ENCODE measurements at places on chromosomes 12 and 14.

GRCh38 chr12:52032446-52032803, 18.8 kb upstream of the NR4A1 start:
- DNase-seq = peak; percentile 79

DNA sequence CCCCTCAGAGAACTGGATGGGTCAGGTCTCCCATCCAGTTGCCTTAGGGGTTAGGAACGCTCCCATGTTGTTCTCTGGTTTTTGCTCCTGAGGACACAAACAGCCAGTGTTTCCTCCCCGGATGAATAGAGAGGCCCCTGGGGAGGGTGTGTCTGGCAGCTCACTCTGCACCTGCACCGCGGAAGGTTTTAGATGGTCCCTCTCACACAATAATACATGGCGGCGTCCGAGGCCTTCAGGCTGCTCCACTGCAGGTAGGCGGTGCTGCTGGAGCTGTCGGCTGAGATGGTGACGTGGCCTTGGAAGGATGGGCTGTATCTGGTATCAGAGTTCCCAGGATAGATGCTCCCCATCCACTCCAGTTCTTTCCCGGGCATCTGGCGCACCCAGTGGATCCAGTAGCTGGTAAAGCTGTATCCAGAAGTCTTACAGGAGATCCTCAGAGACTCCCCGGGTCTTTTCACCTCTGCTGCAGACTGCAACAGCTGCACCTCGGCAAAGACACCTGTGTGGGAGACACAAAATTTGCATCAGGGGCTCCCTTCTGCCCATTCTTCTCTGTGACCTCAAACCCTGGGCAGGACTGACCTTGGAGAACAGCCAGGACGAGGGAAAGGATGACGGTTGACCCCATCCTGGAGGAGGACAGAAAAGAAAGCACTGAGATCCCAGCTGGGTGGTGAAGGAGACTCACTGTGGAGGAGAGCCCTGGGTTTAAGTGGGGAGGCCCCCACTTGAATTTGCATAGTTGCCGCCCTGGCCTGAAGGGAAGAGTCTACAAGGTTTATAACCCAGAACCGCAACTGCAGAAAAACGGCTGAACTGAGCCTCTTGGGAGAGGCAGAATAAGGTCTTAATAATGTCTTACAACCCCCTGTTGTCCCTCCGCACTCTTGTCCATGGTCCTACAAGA, 1324.8 kb downstream of the TMEM121 start:
- no peak for DNase-seq

- DNase-seq = no peak
Observed at GRCh38 chr12:118611295-118611694, 234.9 kb downstream of the SUDS3 start.

DNA sequence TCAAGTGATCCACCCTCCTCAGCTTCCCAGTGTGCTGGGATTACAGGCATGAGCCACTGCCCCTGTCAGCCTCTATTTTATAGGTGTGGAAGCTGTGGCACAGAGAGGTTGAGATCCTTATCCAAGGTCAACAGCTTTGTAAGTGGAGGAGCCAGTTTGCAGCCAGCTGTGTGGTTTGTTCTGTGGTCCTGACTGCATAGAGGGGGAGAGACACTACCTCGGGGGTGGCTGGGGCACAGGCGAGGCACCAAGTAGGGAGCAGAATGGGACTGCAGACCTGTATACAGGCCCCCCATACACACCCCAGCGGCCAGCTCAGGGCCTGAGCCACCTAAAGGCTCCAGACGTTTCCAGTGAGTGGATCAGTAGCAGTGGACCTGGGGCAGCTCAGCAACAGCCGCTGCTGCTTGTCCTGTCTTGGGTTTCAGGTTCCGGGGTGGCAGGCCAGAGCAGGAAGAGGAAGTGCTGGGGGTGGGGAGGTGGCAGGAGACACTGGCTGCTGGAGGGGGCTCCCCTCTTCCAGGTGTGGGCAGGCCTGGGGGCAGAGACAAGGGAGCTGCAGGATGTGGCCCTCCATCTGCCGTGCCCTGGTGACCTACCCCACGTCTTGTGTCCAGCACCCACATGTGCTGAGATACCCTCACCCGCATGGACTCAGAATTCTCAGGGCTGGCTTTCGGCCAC, 11.0 kb downstream of the ORAI1 start:
- DNase-seq = no peak

DNA sequence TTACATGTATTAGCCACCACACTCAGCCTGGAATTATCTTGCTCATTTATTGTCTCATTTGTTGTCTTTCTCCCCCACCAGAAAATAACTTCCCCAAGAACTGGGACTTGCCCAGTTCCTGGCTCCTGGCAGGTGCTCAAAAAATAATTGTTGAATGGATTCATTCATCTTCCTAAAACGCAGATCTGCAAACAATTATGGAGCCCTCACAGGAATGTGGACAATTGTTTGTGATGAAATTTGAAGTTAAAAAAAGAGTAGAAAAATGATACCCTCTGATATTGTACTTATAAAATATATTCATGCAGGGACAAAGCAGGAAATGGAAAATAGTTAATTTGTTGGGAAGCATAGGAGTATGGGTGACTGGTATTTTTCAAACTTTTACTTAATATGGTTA, 60.7 kb upstream of the MAP1LC3B2 start:
- DNase-seq = no peak

DNA sequence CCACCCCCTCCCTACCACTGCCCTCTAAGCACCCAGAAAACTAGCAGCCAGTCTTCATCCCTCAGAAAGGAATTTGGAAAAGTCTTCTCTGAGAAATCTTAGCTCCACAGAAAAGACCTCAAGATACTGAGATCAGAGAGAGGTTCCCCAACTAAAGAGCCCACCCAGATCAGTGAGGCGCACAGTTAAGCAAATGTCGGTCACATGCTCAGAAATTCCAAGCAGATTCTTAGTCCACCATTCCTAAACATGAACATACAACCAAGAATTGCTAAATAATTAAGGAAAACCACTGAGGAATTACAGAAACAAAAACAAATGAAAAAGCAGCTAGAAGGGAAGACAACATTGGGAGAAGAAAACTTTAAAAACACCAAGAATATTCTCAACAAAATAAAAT, 32.3 kb downstream of the MED13L start:
- no peak for DNase-seq

DNA sequence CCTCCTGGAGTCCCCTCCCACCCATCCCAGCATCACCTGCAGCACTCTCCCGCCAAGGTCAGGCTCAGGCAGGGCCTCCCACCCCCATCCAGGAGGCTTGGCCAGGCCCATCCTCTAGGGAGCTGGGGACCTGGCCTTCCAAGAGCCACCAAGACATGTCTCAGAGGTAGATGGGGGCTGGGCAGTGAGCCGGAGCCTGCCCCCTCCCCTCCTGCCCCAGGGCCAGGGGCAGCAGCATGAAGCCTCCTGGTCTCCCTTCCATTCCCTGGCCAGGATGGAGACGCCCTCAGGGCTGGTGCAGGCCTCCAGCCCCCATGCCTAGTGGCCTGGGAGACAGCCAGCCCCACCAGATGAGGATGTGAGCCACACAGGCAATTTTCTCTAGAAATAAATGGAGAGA, 69.3 kb upstream of the C14orf180 start:
- no peak for DNase-seq

GRCh38 chr14:64725261-64725815, 21.1 kb downstream of the PLEKHG3 start:
- DNase-seq = no peak

DNA sequence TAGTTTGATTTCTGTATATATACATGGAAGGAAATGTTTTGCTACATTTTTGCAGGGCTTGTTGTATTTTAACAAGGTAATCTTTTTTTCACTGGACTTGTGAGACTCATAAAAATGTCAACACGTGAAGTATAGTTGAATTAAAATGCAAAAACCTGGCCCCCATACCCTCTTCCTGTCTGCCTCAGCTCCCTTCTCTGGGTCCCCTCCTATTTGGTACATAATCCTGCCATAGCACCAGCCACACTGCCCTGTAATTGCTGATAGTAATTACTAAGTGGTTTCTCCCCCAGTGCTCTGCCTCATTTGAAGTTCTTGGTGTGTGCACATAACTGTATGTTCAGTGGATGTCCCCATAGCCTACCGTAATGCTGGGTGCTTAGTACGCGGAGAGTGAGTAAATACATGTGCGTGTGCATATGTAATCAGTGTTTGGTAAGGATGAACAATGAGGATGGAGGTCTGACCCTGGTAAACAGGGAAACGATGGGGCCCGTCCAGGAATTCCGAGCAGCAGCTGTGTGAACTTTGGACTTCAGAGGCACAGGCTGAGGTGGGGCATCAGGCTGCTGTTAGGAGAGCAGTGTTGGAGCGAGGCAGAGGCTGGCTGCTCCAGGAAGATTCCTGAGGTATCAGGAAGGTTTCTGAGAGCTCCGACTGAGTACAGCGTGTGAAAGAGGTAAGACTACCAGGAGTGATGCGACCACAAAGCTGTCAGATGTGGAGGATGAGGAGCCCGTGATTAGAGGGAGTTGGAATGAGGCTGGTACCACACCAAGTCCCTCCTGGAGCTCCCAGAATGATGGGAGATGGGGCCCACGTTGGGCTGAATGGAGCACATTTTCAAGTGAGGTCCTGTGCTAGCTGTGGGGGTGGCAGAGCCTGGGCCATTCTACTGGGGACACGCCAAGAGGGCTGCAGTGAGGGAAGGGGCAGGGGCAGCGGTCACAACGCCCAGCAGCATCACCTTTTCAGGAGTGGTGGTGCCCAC, 106.8 kb downstream of the PELI2 start:
- DNase-seq = no peak

GRCh38 chr14:75094896-75095295, 25.5 kb downstream of the ZC2HC1C start:
- no peak for DNase-seq

GRCh38 chr12:12804011-12804410, 9.1 kb upstream of the DDX47 start:
- no peak for DNase-seq

DNA sequence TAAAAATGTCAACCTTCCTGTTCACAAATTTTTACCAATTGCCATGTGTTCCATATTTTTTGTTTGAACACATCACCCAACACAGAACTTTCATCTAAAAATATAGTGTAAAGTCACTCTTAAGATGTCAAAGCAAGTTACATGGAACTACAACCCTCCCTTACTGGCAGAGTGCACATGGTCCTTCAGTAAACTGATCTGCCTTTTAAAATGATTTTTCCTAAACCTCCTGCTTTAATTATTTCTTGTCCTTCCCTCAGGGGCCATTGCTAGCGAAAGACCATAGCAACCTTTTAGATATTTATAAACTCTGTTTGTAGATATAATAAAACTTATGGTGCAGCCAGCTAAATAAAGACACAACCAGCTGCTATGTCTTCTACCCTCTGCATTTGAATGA, 255.2 kb upstream of the FAR2 start:
- DNase-seq = no peak

DNA sequence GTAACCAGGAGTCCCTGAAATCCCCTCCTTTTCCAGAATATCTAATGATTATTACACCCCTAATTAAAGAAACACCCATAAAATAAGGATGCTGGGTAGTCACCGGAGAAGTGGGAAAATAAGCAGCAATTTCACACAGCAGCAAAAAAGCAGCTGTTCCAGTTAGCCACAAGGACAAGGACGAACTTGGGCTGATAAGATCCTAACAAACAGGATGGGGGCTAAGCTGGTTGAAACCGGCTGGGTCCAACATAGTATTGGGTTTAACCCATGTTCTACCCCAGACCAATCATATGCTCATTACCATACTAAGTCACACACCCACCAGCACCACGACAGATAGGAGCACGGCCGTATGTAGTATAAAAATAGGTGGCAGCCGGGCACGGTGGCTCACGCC, 100.7 kb downstream of the RPL10L start:
- DNase-seq = no peak

GRCh38 chr12:57219993-57220754, 3.6 kb downstream of the NXPH4 start:
- no peak for DNase-seq

DNA sequence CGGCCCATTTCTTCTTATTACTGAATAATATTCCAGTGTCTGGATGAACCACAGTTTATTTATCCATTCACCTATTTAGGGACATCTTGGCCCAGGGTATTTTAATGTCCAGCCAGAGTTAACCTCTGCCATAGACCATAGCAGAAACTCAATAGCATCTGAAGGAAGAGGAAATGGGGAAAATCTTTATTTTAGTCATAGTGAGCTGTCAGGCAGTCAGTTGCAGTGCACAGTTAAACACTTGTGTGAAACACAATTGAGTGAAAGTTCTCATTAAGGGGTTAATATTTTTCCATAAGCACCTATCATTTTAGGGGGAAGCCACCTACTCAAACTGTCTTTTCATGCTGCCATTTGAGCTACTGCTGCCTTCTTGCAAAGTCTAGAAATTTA, 197.3 kb upstream of the PPFIA2 start:
- no peak for DNase-seq

GRCh38 chr12:44833561-44833960, 42.6 kb downstream of the NELL2 start:
- DNase-seq = no peak

DNA sequence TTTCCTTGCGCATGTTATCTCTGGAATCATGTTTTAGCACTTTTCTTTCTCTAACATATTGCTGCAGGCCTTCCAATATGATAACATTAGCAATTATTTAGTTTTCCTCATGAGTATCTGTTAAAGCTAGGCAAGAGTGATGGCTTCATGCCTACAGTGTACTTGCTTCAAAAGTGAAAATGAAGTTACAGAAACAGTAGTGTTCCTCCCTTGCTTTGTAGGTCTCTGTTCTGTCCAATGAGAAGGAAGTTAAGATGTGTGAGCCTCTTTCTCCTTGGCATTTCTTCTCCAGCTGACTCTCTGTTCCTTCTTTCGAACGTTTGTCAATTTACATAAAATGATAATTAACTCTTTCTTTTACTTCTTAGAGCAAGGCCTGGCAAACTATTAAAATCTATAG, 22.2 kb downstream of the LRRIQ1 start:
- no peak for DNase-seq

- DNase-seq = no peak
Observed at GRCh38 chr12:29228474-29229157, 79.5 kb downstream of the FAR2 start.

GRCh38 chr12:38053655-38054464, 262.7 kb upstream of the ALG10B start:
- DNase-seq = no peak

DNA sequence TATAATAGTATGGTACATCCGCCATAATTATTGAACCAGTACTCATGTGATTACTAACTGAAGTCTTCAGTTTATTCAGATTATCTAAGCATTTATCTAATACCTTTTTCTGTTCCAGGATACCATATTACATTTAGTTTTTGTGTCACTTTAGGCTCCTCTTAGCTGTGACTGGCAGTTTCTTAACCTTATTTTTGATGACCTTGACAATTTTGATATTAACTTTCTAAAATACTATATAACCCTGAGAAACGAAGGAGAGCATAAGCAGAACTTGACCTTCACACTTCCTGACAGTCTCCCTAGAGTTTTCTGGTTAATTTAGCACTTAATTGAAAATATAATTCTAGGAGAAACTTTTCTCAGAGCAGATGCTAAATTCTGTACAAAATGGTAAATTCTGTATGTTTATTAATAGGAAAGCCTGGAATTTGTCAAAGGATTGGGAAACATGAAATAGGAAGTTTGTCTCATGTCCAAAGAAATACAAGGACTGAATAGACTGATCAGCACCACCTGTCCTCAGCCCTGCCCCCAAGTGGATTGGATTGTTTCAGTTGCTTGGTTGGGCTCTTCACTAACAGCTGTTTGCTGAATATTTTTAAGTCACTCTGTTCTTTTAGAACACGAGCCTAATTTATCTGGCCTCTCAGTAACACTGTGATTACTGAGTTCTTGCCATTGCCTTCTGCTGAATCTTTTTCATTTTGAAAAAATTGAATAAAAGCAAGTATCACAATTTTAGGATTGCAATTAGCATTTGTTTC, 6.0 kb downstream of the BICDL1 start:
- no peak for DNase-seq

Data from brain microvascular endothelial cell (primary cell).